Stimulated activated CD8-positive, alpha-beta memory T cell treated with anti-CD3 and anti-CD28 coated beads, Interleukin-4, amount 100 ng/mL, for 1 hour (primary cell): ENCODE measurements at places on chromosomes 4 and X.

- no peak for DNase-seq
Observed at GRCh38 chrX:140318296-140318695, 186.6 kb downstream of the SOX3 start.

GRCh38 chrX:38304010-38304409 lies 23.3 kb downstream of the RPGR start:
- no peak for DNase-seq

DNA sequence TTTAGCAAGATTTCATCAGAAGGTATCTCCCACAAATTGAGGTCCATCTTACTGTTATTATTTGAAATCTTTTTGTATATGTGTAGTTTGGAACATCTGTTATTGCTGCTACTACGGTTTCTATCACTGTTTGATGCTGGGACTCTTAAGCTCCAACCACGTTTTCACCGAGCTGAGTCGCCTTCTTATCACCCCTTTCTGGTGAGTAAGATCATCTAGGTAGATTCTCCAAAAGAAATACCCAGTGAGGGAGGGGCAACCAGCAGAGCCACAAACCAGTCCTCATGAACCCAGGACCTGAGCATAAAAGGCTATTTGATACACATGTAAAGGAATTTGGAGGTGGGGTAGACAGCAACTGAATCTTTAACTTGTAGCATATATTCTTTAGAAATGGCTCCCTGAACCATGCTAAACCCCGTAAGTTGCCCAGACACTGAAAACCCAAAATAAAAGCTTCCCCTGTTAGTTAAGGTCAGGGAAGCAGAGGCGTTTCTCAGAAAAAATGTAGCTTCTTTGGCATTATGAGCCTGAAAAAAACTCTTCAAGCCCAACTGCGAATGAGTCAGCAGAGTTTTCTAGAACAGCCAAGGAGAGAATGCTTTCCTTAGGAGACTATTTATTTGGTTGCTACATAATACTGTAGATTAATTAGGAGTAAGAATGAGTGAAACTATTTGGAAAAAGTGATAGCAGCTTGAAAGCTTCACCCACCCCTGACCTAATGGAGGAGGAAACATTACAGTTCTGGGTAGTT lies 53.8 kb upstream of the ATXN3L start:
- no peak for DNase-seq

DNA sequence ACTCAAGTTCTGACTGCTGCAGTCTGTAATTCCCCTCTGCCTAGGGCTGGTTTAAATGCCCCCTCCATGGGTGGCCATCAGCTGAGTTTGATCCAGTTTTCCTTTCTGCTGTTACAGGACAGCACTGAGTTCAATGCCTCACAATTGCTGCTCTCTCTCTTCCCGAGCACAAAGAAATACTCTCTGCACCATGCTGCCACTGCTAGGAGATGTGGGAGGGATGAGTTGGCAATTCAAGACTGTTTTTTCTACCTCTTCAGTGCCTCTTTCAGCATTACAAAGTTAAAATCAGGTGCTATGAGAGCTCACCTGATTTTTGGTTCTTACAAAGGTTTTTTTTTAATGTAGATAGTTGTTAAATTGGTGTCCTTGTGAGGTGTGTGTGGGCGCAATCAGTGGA lies 24.3 kb downstream of the CYSLTR1 start:
- no peak for DNase-seq

GRCh38 chr4:139054791-139055505 lies 39.4 kb downstream of the NOCT start:
- DNase-seq = no peak

- DNase-seq = no peak
Observed at GRCh38 chrX:42443267-42443666, 334.7 kb downstream of the PPP1R2C start.

GRCh38 chrX:42096265-42096920 lies 173.0 kb upstream of the CASK start:
- DNase-seq = no peak
